Tibial nerve (tissue), 4 donors: ENCODE measurements at places on chromosomes 6 and 20. TPM values are rescaled to one million over a fixed set of nuclear protein-coding genes. Genes with fewer than 3 reads are reported as not detected.

GRCh38 chr6:159640722-159641482 is 52.1 kb downstream of the SOD2 start:
- H3K36me3 ChIP-seq = no peaks in the 10 kb centered on the region
- no peaks in the 10 kb centered on the region for H3K4me1 ChIP-seq
- no peak for DNase-seq
- H3K4me3 ChIP-seq = no peak overlapping the region
- no peak overlapping the region for H3K27ac ChIP-seq

- no peak for DNase-seq
- H3K36me3 ChIP-seq = no peaks in the 10 kb centered on the region
- no peaks in the 10 kb centered on the region for H3K27me3 ChIP-seq
- no peaks in the 10 kb centered on the region for H3K4me1 ChIP-seq
Observed at GRCh38 chr20:50330504-50331313, 140.1 kb downstream of the CEBPB start.

DNA sequence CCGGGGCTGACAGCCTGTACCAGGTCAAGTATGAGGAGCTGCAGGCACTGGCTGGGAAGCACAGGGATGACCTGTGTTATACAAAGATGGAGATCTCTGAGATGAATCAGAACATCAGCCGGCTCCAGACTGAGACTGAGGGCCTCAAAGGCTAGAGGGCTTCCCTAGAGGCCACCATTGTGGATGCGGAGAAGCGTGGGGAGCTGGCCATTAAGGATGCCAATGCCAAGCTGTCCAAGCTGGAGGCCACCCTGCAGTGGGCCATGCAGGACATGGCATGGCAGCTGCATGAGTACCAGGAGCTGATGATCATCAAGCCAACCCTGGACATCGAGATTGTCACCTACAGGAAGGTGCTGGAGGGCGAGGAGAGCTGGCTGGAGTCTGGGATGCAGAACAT is 46.8 kb downstream of the KIAA0319 start:
- H3K27me3 ChIP-seq = no peaks in the 10 kb centered on the region
- no peak overlapping the region for H3K27ac ChIP-seq

- H3K4me3 ChIP-seq = no peak overlapping the region
- H3K4me1 ChIP-seq = peaks cover 17% of the 10 kb centered on the region
- H3K27me3 ChIP-seq = no peaks in the 10 kb centered on the region
- H3K36me3 ChIP-seq = no peaks in the 10 kb centered on the region
Observed at GRCh38 chr6:113364766-113365165, 492.4 kb upstream of the MARCKS start.

LST1 gene
- total RNA-seq = 18.9 TPM

MYL9 gene
- 140 TPM for total RNA-seq

OSER1 gene
- 35.7 TPM for total RNA-seq

TUBB2B gene
- 23.4 TPM for total RNA-seq

DNA sequence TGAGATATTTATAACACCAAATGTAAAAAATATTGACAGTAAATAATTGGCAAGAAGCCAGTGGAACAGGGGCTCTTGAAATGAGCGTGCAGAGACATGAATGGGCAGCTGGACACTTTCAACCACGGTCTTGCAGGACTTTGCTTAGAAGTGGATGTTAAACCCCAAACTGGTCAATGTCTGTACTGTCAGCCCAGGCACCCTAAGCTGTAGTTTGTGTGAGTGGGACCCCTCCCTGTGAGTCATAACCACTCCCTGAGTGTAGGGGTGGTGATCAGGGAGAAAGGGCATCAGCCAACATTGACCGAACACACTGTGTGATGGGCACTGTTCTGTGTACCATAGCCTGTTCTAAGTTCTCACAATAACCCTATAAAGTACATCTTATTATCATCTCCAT is 108.6 kb downstream of the FIG4 start:
- H3K27ac ChIP-seq = no peak overlapping the region
- H3K36me3 ChIP-seq = no peaks in the 10 kb centered on the region
- no peaks in the 10 kb centered on the region for H3K4me1 ChIP-seq
- H3K4me3 ChIP-seq = no peak overlapping the region

DNA sequence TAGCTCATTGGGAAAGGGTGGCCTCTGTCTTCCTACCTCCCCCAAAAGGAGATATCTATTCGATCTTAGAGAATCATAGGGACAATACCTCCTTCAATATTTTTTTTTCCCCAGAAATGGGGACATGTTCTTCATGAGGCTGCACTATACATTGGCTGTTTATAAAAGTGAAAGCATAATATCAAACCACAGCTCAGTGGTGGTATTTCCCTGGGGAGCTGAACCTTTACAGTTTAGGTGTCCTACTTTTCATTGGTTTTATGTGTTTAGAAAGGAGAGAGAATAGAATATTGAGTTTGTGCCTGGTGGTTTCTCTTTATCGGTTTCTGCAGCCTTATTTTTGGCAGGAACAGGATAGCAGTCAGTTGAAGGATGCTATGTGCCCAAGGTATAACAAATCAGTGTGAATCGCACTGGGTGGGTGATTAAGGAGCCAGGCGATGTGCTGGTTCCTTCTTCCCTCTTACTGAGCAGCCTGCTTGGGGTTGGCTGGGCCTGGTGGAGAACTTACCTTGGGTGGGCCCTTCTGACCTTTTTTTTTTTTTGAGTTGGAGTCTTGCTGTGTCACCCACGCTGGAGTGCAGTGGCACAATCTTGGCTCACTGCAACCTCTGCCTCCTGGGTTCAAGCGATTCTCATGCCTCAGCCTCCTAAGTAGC is 25.2 kb downstream of the UST start:
- H3K36me3 ChIP-seq = no peaks in the 10 kb centered on the region
- DNase-seq = no peak
- H3K27ac ChIP-seq = no peak overlapping the region
- H3K4me1 ChIP-seq = no peaks in the 10 kb centered on the region
- H3K4me3 ChIP-seq = no peak overlapping the region

GRCh38 chr20:48847498-48848205 is 19.9 kb upstream of the PREX1 start:
- no peak for DNase-seq
- H3K27ac ChIP-seq = no peak overlapping the region
- H3K4me1 ChIP-seq = peaks cover 7% of the 10 kb centered on the region
- H3K36me3 ChIP-seq = no peaks in the 10 kb centered on the region
- no peak overlapping the region for H3K4me3 ChIP-seq
- H3K27me3 ChIP-seq = no peaks in the 10 kb centered on the region

GRCh38 chr6:143368426-143368825 is 82.1 kb downstream of the ADAT2 start:
- DNase-seq = no peak
- H3K36me3 ChIP-seq = no peaks in the 10 kb centered on the region
- H3K4me3 ChIP-seq = no peak overlapping the region
- no peaks in the 10 kb centered on the region for H3K4me1 ChIP-seq

GHRH gene
- not detected for total RNA-seq

- no peaks in the 10 kb centered on the region for H3K36me3 ChIP-seq
- no peaks in the 10 kb centered on the region for H3K27me3 ChIP-seq
- no peaks in the 10 kb centered on the region for H3K4me1 ChIP-seq
- DNase-seq = no peak
- H3K27ac ChIP-seq = no peak overlapping the region
Observed at GRCh38 chr6:155528335-155528734, 72.7 kb upstream of the NOX3 start.

DNA sequence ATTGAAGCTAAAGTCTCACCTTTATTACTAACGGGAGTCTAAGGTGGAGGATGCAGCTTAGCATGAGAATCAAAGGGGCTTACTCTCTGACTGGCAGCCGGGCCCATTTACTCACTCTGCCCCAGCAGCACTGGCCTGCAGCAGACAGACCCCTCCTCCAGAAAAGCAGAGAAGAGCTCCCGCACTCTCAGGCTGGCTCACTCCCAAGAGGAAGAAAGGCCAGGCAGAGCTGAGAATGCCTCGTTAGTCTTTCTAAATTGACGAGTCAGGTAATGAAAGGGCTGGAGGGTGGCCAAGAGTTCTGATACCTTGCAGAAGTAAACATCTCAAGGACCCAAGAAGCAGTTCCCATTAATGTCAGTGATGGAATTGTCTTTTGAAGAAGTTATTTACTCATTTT is 44.5 kb upstream of the IL20RA start:
- DNase-seq = no peak
